ENCODE measurements at places on chromosomes 6 and 20.

GRCh38 chr6:146944077-146944476 lies 260.1 kb upstream of the STXBP5 start:
- no peak for DNase-seq

DNA sequence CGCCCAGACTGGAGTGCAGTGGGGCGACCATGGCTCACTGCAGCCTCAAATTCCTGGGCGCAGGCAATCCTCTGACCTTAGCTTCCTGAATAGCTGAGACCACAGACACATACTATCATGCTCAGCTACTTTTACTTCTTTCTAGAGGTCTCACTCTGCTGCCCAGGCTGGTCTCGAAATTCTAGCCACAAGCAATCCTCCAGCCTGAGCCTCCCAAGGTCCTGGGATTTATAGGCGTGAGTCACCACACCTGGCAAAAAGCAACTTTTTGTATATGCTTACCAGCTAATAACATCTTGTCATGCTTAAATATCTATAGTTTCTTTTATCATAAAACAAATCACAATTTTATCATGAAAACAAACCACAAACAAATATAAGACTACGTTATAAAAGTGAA lies 23.0 kb downstream of the RNASET2 start:
- no peak for DNase-seq

- DNase-seq = no peak
These were observed 103.8 kb upstream of the ARMC2 start for GRCh38 chr6:108744244-108744972.

DNA sequence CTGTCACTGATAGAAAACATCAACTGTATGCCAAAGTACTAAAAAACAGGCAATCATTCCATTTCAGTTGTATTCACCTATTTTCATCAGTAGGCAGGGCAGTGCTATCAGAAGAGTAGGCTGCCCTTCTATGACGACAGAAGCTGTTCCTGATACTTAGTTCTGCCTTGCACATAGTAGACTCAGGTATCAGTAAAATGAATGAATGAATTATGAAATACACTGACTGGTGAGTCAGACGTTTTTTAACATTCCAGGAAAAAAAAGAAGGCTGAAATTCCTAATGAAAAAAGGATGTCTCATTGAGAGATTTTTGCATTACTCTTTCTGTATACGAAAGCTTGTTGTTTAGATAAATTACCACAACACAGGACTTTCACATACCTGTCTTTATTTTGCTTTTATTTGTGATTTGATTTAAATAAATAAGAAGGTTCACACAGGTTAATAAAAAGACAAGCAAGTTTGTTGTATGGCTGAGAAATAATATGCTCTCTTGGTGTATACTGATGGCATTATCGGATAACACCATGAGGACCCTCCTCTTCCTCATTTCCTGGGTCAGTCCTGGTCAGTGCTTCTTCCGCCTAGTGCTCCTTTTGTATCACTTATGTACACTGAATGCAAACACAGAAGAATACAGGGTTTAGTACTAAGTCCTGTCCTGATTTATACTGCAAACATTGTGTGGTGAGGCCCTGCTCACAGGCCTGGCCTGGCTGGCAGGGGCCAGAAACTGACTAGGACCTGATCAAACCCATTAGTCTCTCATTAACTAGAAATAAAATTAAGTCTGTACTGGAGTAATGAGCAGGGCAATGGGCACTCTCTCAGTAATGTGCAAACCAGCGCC lies 39.4 kb upstream of the SPDEF start:
- no peak for DNase-seq

GRCh38 chr6:108805611-108806167 lies 42.5 kb upstream of the ARMC2 start:
- DNase-seq = no peak

DNA sequence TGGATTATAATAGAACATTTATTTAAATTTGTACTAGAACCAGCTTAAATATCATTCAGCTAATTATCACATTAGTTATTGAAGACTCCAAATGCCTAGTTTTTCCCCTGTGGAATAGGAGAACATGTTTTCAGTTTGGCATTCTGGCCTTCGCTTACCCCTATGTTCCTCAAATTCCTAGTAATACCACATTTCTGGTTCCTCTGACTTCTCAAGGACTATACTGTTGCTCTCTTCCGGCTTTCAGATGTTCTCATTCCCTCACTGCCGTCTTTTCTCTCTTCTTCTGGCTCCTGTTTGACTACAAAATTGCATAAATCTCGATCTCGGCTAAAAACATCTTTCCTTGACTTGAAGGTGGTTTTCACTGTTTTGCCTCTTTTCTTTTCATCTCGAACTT lies 71.8 kb upstream of the KHDRBS2 start:
- no peak for DNase-seq

GRCh38 chr6:40355066-40355465 lies 232.1 kb downstream of the LRFN2 start:
- DNase-seq = no peak

DNA sequence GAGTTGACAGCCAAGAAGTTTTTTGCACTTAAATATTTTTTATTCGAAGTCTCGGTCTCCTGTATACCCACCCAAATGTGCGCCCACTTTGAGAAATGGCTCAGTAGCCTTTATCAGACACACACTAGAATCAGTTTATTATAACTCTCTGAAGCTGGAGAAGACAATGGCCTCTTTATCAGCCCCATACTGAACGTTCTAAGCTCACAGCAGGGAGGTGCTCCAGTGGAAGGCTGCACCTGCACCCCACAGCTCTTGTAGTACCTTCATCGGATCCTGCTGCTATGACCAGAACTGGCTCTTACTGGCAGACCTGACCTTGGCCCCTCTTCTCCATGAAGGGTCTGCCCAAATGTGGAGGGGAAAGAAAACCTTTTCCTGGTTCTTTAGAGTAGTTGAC lies 165.0 kb upstream of the SCGN start:
- DNase-seq = no peak

GRCh38 chr20:25319241-25320034 lies 71.2 kb downstream of the ABHD12 start:
- DNase-seq = no peak

DNA sequence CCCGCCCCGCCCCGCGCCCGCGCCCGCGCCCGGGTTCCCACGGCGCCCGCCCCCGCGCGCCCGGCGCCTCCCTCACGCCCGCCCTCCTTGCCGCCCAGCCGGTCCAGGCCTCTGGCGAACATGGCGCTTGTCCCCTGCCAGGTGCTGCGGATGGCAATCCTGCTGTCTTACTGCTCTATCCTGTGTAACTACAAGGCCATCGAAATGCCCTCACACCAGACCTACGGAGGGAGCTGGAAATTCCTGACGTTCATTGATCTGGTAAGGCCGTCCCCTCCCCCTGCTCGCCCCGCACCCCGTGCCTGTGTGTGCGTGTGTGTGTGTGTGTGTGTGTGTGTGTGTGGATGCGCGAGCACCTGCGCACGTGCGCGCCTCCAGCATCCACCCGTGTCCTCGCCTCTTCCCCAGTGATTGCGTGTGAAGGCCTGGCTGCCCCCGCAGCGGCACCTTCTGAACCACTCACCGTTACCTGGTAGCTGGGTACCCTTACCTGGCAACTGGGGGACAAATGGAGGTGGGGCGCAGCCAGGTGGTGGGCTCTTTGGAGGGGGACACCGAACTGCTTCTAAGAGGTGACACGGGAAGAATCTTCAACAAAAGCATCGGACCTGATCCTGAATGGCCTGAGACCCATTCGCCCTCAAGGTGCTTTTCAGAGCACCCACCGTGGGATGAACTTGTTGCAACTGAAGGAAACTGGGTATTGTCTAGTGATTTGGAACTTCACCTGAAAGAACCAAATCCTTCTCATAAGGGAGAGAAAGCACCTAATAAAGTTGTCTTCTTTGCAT lies at the start of gene AIG1:
Gene AIG1 (plus strand): TSS at position 84 of the 791 bp plus-strand sequence. CDS start 37 bp downstream, at position 121.
- DNase-seq = peak; percentile 62

- DNase-seq = no peak
These were observed 56.8 kb downstream of the B3GAT2 start for GRCh38 chr6:70900047-70900446.

- DNase-seq = no peak
These were observed 615.3 kb upstream of the BTBD3 start for GRCh38 chr20:11302436-11302835.

- DNase-seq = no peak
These were observed 21.9 kb upstream of the C6orf62 start for GRCh38 chr6:24740861-24741260.

GRCh38 chr6:37972994-37973757 lies 153.6 kb downstream of the ZFAND3 start:
- DNase-seq = no peak

GRCh38 chr6:104473021-104473429 lies 386.7 kb downstream of the HACE1 start:
- no peak for DNase-seq

- DNase-seq = no peak
These were observed 67.2 kb downstream of the PLCG1 start for GRCh38 chr20:41204304-41205265.

DNA sequence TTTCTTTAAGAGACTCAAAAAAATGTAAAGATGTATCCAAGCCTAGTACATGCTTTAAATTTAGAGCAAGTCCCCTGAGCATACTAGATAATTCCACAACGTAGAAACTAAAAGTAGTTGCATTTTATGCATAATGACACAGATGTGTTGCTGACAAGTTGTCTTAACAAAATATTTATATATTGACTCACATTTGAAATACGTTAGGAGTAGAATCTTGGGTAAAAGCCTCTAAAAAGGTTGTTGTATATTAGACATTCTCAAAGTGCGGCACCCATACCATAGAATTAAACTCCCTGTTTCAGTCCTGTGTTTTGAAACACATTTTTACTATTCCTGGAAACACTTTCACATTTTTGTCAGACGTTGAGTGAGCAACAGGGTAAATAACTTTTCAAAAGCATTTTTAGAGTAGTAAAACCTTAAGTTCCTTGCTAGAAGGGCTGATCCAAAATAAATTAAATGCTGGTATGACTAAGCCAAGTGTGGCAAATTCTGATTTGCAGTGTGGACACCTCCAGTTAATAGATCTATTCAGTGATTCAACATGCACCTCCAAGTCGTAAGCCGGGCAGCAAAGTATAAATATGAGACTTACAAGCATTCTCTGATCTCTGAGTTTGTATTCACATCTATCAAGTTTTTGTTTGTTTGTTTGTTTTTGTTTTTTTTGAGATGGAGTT lies 97.5 kb downstream of the GMDS start:
- DNase-seq = no peak

DNA sequence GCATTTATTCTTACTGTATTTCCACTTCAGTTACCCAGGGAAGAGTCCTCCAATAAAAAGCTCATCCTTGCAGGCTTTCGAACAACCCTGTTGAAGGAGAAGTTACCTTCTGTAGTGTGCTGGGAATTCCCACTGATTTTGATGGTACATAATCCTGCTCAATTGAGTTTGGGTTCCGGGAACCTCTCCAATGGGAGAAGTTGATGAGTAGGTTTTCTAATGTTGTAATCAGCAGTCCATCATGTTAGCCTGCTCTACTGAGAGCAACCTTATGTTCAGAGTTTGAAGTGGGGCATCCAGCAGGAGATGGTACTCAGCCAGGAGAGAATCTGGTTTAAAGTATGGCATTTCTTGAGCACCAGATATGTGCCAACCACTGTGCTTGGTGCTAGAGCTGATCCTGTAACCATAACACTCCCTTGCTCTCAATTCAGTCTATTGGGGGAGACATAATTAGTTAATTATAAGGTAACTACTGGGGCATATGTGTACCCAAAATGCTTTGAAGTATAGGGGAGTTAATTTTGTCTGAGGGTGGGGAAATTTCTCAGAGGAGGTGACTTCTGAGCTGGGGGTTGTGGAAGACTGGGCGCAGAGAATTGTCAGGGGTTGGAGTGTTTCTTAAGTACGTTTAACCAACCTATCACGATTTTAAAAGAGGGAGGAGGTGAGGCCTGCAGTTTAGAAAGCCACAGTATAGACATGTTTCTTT lies 2.1 kb downstream of the TOP1 start:
- no peak for DNase-seq

- no peak for DNase-seq
These were observed 71.2 kb downstream of the LY86 start for GRCh38 chr6:6659600-6660327.

- no peak for DNase-seq
These were observed 1.4 kb upstream of the SLC29A1 start for GRCh38 chr6:44221961-44222335.

DNA sequence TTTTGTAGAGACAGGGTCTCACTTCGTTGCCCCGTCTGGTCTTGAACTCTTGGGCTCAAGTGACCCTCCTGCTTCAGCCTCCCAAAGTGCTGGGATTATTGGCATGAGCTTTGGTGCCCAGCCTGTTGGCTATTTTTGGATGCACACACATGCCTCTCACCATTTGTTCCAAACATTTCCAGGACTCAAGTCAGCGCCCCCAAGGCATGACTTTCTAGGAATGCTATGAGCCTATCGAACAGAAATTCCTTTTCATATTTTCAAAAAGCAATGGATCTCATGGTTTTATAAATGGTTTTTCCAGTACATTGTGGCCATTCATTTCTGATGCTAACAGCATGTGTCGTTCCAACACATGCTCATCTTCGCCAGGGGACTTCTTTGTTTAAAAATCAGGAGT lies 119.3 kb upstream of the NAA20 start:
- DNase-seq = no peak

DNA sequence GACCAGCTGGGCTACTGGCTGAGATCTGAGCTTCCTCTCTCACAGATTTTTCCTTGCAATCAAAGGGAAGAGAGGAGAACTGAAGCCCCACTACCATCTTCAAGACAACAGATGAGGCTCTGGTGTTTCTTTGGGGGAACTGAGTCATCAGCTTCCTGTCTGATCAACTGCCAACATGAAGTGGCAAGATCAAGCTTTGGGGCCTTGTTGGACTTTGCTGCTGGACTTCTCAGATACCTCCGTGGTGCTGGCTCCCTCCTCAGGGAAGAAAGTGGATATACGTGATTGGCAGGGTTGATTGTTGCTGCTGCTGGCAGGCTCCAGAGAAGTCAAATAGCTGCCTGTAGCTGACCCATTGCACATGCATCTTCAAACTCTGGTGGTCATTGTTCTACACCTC lies 3.6 kb upstream of the TOX2 start:
- no peak for DNase-seq

- DNase-seq = no peak
These were observed 229.3 kb downstream of the TMEM242 start for GRCh38 chr6:157094038-157094437.

- no peak for DNase-seq
These were observed 1.3 kb downstream of the EPHA7 start for GRCh38 chr6:93418033-93418407.

DNA sequence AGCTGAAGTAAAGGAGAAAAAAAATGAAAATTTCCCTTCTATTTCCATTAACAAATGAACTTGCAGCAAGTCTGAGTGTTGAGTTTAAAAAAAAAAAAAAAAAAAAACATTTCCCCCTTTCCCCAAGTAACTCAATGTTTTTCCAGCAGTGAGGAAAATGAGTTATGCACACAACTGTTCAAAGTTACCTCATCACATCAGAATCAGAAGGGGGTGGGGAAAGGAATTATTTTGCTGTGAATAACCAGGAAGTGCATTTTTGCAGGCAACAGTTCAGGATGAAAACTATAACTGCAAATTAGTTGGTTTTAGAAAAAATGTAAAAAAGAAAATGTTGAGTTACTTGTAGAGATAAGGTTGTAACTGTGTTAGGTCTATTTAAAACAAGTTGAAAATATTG lies 568.9 kb upstream of the CITED2 start:
- no peak for DNase-seq

GRCh38 chr6:148147463-148147830 lies 195.2 kb upstream of the SASH1 start:
- no peak for DNase-seq

- DNase-seq = no peak
These were observed 60.9 kb downstream of the NCR2 start for GRCh38 chr6:41396335-41396734.

- no peak for DNase-seq
These were observed 6.7 kb downstream of the CLPSL1 start for GRCh38 chr6:35787266-35788218.

- DNase-seq = no peak
These were observed 162.2 kb upstream of the THEMIS start for GRCh38 chr6:128062882-128063603.

- no peak for DNase-seq
These were observed 137.8 kb downstream of the FOXC1 start for GRCh38 chr6:1747531-1747930.
